Effector memory CD4-positive, alpha-beta T cell (primary cell): ENCODE measurements at places on chromosomes 6 and 20.

GRCh38 chr6:76703285-76703684, 630.8 kb upstream of the IMPG1 start:
- DNase-seq: no peak

DNA sequence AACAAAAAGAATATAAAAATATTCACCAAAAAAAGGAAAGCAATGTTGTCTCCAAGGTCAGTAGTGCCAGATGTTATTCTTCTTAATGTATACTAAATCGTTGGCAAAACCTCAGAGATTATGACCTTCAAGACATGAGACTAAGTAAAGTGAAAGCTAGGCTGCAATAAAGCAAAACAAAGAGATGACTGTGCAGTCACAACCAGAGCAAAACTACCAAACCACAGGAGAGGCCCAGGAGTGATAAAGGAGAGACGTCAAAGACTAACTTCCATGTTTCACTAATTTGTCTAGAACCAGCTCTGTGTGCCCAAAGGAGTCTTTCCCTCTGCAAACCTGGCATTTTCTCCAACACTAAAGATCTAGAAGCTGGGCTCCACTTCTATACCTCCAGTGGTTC, 155.9 kb upstream of the POU3F2 start:
- DNase-seq: no peak

GRCh38 chr6:20464847-20465246, 63.2 kb downstream of the E2F3 start:
- no peak for DNase-seq

DNA sequence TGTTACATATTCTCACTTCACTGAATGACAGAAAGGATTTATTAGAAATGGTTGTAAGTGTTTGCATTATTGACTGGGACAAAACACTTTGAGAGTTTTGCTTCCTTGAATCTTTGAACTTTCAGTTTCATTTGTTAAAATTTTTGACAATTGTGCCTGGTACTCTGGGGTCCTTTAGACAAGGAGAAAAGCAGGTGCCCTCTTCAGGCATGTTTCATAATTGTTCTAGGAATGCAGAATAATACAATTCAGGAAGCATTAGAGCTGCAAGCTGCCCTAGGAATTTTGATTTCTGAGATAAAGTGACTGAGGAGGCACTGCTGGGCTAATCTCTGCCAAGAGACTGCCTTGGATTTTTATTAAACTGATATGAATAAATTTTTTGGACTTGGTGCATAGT, 49.7 kb downstream of the TOP1 start:
- no peak for DNase-seq

GRCh38 chr20:40741507-40742106, 52.6 kb upstream of the MAFB start:
- DNase-seq: no peak

DNA sequence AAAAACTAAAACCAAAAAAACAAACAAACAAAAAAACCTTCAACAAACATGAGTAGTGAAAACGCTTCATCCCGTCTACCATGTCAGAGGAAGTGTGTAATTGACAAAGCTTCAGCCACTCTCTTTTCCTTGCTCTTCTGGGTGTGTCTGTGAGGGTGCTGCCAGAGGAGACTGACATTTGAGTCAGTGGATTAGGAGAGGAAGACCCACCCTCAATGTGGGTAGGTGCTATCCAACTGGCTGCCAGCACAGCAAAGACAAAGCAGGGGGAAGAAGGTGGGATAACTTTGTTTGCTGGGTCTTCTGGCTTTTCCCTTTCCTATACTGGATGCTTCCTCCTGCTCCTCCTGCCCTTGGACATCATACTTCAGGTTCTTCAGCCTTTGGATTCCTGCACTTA, 145.6 kb downstream of the TASP1 start:
- DNase-seq: no peak

DNA sequence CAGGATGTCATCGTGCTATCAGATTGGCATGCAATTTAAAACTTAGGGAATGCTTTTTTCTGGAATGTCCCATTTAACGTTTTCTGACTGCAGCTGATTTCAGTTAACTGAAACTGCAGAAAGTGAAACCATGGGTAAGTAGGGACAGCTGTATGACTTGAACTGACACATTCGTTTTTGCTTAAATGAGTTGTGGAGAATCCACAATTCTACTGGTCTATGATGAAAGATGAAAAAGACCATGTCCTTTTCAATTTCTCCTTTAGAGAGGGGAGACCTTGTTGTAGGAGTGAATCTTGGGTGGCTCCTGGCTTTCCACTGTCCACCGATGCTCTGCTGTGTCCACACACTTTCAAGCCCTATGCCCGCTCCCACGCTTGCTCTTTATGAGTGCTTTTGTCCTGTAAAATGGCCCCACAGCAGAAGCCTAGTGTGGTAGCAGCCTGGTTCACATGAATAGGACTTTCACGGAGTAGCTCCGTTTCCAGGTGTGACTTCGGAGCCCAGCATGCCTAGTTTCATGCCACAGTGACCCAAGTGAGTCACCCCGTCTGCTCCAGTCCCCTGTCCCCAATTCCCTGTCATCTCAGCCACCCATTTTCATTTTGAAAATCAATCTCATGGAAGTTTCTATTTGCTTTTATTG, 21.9 kb downstream of the DYNLT1 start:
- DNase-seq: no peak

DNA sequence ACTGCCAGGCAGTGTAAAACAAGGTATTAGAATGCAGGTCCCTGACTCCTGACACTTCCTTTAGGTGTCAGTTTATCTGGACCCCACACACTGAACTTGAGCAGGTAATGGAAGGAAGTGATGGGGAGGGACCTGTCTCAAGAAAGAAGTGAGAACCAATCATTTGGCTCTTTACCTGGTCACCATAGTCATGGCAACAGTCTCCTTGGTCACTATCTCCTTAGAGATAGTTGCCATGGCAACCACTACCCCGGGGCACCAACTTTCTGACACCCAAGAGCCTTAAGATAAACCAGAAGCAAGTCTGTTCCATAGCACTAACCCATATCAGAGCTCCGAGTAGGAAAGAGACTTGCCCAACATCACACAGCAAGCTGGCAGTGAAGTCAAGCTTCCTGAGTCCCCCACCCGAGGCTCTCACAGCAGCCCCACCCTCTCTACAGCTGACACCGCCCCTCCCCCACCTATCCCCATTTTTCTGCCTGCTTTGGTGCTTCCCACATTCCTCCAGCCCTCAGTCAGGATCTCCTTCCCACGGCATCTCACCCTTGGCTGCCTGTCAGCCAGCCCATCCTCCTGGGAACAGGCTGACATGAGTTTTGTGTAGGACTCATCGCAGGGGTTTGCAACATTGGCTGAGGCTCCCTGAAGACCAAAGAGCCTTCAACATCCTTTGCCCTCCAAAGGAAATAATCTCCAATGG, 16.3 kb upstream of the HM13 start:
- no peak for DNase-seq

DNA sequence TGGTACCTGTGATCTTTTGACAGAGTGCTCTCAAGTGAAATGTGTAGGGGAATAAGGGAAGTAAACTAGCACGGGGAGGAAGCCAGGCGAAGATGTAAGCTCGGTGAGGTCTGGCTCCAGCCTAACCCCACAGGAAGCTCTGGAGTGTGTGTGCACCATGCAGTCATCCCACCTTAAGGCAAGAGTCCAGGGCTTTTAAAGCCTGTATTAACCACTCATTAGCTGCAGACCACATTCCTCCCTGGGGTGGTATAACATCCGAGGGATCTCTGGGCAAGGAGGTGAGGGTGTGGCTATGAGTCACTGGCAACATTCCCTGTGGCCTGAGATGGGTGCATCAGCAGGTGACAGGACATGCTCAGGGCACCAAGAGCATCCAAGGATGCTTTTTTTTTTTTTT, 12.5 kb upstream of the RANBP9 start:
- no peak for DNase-seq

- DNase-seq: no peak
Observed at GRCh38 chr6:151128763-151129370, 110.9 kb upstream of the AKAP12 start.

DNA sequence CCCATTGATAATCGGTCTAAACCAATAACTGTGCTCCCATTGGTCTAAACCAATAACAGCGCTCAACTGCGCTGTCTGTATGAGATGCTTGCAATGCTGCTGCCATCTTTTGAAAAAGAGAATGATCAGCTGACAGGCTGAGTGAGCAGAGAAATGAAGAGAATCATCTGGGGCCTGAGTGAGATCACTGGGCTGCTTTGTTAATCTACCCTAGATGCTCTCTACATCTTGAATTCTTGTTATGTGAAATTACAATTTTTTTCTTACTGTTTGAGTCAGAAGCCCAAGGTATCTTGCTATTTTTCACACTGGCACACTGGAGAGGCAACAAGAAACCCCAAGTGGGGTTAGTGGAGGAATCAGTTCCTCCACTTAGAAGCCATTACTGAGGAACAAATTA, 91.5 kb upstream of the GCM1 start:
- no peak for DNase-seq

GRCh38 chr20:49210101-49210756, 9.0 kb upstream of the DDX27 start:
- DNase-seq: no peak

GRCh38 chr6:163474581-163474980, 60.1 kb downstream of the QKI start:
- no peak for DNase-seq

DNA sequence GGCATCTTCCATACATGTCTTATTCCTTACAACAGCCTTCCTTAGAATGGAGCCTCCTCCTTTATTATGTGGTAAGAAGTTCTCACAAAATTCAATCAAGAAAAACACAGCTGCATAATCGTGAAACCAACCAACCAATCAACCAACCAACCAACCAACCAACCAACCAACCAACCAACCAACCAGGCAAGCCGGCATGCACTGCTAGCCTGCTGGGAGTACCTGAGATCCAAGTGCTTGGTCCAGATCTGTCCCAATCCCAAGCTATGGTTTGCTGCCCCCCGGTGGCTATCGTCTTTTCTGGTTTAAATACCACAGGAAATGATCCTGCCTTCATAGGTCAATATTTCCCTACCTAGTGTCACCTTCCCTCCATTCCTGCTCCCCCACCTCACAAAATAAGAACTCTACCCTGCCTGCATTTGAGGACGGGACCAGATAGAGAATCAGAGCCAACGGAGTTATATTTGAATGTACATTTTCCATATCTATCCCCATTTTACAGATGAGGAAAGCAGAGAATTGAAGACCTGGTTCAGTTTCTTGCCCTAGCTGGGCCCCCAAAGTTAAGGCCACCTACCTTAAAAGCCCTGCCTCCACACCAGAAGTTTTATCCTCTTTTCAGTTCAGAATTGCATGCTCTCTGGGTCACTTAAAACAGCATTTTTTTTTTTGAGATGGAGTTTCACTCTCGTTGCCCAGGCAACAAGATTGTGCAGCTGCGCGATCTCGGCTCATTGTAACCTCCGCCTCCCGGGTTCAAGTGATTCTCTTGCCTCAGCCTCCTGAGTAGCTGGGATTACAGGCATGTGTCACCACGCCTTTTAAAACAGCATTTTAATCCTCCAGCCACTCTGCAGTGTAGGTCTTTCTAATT, 27.1 kb downstream of the RAB44 start:
- peak; percentile 29 for DNase-seq

GRCh38 chr6:119233312-119233984, 116.1 kb downstream of the MAN1A1 start:
- DNase-seq: no peak

- no peak for DNase-seq
Observed at GRCh38 chr6:25186919-25187318, 92.3 kb upstream of the CARMIL1 start.

GRCh38 chr6:935582-935981, 242.6 kb upstream of the EXOC2 start:
- DNase-seq: no peak

DNA sequence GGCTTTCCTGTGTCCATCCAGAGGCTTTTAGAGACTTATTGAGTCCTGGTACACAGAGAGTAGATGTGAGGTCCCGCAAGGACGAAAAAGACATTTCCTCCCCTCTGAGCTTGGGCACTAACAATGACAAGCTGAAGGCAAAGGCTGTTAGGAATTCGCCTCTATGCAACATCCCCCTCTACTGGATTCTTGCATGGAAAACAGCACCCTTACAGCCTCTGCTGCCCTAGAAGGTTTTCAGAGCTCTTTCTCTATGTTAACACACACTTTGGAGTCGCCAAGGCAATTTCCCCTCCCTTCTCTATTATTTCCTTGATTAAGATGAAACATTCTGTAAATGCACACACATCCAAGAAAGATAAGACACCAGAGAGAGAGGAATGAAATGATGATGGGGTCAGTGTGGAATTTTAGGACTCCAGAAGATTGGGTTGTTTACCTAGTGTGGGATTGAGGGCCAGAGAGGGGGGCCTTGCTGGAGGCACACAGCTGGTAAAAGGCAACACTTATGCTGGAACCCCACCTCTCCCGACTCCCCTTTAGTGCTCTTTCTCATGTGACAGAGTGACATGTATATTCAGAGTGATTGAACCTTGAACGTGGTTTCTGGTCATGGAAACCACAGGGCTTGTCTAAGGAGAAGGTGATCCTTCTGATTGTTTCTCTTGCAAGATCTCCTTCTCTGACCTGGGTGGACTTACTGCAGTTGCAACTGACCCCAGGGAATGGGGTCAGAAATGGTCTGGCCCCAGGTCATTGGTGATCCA, 300.7 kb downstream of the CLIC5 start:
- DNase-seq: peak; percentile 10

DNA sequence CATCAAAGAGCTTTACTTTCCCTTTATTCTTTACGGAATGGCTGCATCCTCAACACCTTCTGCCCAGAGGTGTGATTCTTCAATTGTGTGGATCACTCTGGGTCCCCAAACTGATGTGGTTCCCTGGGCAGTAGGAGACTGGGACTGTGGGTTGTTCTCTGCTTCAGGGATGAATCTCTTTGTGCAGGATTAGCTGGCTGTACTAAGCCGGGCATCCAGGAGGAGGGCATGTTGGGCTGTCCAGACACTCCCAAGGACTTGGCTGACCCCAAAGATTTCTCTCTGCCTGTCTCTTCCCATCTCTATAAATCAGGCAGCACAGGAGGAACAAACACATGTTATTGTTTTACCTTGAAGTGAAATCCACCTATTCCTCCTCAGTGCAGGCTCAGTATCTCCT, 15.3 kb downstream of the FARS2 start:
- DNase-seq: no peak

GRCh38 chr6:169577236-169577635, 124.6 kb downstream of the WDR27 start:
- DNase-seq: no peak

GRCh38 chr6:146092961-146093686, 64.3 kb downstream of the GRM1 start:
- no peak for DNase-seq

DNA sequence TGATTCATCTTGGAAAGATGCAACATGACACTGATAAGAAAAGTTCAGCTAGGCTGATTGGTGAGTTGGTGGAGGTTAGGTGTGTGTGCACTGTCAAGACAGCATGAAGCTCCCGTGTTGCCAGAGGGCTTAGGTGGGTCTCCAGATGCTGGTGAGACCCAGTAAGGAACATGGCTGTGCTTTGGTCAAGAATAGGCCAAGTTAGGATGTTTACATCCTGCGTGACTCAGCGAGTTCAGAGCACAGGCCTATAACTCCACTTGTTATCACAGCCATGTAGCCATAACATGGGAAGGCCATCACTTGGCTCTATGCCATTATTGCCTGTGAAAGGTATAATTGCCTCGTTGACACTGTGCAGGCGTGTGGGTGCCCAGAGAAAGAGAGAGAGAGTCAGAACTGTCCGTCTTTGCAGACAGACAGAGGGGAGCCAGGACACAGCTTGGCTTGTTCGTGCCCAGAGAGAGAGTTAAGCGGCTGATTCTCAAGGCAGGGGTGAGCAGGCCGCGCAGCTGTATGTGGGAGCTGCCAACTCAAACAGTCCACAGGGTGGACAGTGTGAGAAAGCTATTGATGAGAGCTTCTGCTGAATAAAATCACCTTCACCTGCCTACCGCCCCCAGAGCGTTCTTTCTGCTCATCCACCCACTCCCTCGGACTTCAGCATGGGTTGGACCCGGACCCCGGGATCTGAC, 43.5 kb downstream of the OR2B6 start:
- DNase-seq: no peak

- DNase-seq: no peak
Observed at GRCh38 chr6:56263596-56264315, 16.4 kb upstream of the COL21A1 start.
